ENCODE measurements at places on chromosomes 5 and 9.
A peak's percentile ranks its signal among the peaks of the same experiment; 100 is the strongest.

GRCh38 chr5:160044967-160045366, 36.0 kb downstream of the TTC1 start:
- no peak for DNase-seq

DNA sequence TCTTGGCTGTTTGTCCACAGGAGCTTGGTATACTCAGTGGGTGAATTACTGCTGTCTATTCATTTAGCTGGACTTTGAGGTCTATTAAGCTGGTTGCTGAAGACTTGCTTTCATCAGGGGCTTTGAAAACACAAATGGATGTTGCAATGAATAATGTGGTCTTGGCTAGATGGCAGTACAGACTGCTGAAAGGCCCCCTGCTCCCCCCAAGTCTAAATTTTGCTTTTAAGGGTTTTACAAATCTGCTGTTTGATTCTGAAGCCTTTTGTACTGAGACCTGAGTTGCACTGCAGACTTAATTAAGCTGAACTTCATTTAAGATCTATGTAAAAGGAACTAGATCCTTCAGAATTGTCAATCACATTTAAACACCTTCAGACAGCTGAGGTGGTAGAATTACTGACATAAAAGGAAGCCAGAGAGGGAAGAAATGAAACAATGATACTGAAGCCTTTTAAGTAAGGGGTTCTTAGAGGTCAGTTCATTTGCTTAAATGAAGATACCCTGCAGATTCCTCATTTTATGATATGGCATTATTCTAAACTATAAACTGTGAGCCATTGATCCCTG, 37.3 kb downstream of the KCTD16 start:
- DNase-seq: no peak

DNA sequence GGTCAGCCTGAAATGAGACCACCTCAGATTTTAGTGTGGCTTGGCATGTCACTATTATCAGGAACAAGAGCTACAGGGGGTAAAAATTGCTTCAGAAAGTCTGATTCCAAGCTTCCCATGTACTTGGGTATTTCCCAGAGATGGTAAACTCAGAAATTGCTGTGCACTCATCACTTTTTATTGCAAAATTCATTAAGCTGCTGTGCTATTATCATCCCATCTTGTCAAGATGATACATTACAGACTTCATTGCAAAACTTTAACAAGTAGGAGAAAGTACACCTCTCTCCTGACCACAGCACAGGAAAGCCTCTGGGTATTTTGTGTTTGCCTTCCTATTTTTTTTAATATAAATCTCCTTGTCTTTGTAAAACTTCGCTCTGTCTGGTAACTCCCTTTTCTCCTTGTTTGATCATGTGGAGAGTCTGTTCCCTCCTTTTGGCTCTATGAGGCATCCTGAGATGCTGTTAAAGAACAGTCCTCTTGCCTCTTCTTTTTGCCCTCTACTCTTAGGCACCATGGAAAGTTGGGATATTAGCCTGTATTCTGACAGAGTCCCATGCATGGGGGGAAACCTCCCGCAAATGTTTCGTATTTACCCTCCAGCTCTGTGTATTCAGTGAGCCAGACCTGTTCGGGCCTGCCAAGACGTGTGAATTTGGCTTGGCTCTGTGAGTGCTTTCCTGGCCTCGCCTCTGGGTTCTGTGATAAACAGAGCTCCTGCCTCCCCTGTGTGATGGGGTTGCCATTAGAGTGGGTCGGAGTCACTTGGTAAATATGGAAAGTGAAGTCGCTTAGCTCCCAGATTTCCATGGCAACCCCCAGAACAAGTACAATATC, 260.7 kb downstream of the NR3C1 start:
- DNase-seq: no peak

DNA sequence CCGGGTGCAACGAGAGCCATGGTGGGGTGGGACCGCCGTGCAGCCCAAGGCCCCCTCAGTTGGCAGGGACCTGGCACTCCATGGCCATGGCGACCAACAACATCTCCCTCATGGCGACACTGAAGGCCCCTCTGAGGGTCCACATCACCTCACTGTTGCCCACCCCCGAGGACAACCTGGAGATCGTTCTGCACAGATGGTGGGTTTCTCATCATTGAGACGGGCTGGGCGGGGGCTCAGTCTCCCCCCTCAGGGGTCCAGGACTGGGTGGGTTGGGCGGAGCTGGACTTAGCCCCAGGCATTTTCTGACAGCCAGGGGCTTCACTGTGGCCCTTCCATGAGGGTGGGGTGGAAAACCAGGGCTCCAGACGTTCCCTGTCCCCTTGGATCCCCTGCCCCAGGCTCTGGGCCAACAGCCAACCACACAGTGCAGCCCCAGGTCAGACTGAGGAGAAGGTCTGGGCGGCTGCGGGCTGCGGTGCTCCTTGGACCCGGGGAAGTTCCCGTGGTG, 734 bp downstream of the PAEP start:
- no peak for DNase-seq

DNA sequence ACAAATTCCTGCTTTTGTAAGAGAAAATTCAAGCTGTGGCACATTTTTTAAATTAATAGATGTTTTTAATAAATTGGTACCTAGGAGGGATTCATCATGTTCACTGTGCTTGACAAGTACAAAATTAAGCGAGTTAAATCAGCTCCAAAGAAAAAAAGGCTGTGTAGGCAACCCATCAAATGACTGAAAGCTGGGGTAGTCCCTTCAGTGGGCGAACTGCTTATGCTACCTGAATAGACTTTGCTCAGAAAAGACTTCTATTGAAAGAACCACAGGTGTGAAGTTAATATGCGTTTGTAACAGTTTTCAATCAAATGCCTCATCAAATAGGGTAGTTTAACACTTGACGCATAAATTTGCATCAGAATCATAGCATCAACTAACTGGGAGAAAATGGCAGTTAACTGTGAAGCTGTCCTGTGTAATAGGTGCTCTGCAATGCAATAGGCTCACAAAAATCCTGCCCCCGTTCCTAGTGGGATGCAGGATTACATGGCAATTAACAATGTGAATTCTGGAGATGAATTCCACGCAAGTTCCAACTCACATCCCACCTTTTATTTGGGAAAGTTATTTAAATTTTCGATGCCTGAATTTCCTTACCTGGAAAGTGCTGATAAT, 14.4 kb upstream of the ARL15 start:
- DNase-seq: no peak

GRCh38 chr9:112535811-112536210, 49.2 kb downstream of the KIAA1958 start:
- no peak for DNase-seq

DNA sequence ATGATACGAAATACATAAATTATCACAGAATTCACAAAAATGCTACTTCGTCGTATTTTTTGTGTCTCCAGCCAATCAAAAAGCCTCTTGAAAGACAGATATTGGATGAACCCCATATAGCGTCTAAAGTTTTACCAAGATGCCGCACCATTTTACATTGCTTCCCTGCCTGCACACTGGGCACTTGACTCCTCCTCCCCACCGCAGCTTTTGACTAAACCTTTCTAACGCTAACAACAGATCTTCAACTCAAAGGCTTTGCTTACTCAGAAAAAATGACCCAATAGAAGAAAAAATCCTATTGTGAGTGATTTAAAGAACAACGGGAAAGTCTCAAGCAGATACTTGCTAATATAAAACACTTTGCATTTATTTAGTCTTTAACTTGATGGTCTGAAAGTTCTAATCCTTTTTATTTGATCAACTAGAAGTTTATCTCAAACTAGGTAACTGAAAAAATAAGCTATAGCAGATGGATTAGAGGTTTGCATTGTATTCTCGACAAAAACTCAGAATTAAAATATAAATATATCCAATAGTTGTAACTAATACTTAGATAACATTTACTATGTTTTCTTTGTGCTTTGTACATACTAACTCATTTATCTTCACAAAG, 609.1 kb upstream of the DMAC1 start:
- no peak for DNase-seq

- no peak for DNase-seq
Measured at GRCh38 chr9:12166518-12166917, 526.7 kb upstream of the TYRP1 start.

DNA sequence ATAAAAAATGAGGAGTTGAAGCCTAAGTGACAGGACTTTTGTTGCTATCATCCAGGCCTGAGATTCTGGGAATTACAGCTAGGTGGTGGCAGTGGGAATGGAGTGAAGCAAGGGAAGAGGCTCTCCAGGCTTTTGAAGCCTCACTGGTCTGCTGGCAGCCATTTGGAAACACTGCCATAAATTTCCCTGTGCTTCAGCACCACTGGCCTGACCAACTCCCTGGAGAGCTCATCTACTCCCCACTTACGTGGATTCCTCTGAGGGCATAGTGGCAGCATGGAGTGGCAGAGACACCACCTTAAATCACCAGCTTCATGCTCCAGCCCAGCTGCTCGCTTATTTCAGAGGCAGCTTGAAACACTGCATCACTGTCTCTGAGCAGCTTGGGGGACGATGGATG, 518.2 kb downstream of the TLR4 start:
- no peak for DNase-seq

- peak; percentile 28 for DNase-seq
Measured at GRCh38 chr9:136728548-136729123, 14.1 kb downstream of the LCN10 start.

DNA sequence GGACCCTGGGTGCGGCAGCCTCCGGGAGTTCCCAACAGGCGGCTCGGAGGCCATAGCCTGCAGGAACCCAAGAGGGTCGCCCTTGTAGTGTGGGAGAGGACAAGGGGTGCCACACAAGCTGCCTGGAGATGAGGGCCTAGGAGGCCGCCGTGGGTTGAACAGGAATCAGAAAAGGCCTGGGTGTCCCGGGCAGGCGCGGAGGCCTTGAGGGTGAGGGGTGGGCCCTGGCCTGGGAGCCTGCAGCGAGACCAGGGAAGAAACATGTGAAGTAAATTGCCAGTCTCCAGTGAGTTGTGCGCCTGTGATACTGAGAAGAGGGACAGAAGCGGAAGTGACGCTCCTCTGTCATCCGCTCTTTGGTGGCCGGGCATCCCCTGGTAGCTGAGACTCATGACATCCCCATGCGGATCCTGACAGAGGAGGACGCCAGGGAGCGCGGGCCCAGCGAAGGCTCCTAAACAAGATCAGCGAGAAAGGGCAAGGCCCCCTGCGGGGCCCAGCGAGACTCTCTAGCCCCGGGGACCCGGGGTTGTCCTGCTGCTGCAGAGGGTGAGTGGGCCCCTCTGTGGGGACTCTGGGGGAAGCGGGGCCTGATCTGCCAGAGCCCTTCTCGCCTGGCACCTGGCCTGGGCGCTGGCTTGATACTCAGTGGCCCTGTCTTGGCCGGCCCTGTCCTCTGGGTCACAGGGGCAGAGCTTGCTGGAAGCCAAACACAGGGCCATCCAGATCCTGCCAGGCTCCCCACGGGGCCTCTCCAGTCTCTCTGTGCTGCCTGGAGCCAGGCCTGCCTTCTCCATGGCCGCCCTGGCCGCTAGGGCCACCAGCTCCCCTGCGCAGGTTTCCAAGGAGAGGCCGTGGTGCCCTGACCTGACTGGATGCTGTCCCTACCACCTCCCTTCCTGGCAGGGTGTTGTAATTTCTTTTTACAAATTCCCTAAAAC, 788.4 kb downstream of the TLE4 start:
- DNase-seq: no peak

- DNase-seq: no peak
Measured at GRCh38 chr9:88782931-88783710, 208.1 kb upstream of the S1PR3 start.

DNA sequence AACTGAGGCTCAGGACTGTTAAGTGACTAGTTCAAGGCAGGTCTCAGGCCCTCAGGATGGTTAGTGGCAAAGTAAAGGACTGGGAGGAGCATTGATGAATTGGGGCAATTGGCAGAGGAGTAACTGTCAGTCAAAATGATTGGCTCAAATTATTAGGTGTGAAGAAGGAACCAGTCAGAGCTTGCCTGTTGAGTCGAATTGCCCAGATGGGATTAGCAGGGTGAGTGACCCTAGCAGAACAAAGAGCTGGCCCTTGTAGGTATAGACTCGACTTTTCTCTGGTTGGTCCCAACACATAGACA, 2.6 kb upstream of the NSD1 start:
- no peak for DNase-seq

DNA sequence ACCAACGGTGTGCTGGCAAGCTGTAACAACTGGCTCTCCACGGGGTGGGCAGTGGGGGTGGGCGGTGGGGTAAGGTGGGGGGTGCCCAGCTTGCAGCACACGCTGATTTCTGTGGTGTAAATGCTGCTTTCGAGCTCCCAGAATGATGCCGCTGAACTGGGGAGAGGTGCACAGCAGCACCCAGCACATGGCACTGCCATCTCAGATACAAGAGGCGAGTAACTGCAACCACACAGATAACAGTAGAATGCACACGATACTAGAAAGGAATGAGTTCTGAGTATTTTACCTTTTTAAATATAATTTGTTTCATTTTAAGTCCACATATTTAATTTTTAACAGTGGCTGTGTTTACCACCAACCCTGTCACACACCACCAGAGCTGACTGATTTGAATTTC, 87.9 kb downstream of the SEMA4D start:
- DNase-seq: no peak

GRCh38 chr9:130991778-130992681, 16.9 kb upstream of the LAMC3 start:
- DNase-seq: no peak

- DNase-seq: no peak
Measured at GRCh38 chr5:107263387-107264018, 407.2 kb downstream of the EFNA5 start.

GRCh38 chr5:97062046-97062445, 80.4 kb downstream of the LIX1 start:
- no peak for DNase-seq

All from stimulated activated CD4-positive, alpha-beta T cell treated with anti-CD3 and anti-CD28 coated beads, Interleukin-2, amount 100 ng/mL, for 24 hours (primary cell).